ENCODE measurements at places on chromosomes 7 and 10. TPM values are rescaled to one million over a fixed set of nuclear protein-coding genes. Genes with fewer than 3 reads are reported as not detected.

Gene ANKRD30A
- not detected for total RNA-seq

Gene PNLIPRP1
- not detected for total RNA-seq

Gene SVIL
- total RNA-seq: 15.6 TPM

Gene KAT6B
- total RNA-seq: 29.9 TPM

Gene PRSS37
- total RNA-seq: not detected

Gene CFAP70
- 0.25 TPM for total RNA-seq

Gene OIT3
- 0.11 TPM for total RNA-seq
